ENCODE measurements at places on chromosomes 2 and 18.

GRCh38 chr2:182933629-182934028 is 67.2 kb upstream of the FRZB start:
- no peak for DNase-seq

DNA sequence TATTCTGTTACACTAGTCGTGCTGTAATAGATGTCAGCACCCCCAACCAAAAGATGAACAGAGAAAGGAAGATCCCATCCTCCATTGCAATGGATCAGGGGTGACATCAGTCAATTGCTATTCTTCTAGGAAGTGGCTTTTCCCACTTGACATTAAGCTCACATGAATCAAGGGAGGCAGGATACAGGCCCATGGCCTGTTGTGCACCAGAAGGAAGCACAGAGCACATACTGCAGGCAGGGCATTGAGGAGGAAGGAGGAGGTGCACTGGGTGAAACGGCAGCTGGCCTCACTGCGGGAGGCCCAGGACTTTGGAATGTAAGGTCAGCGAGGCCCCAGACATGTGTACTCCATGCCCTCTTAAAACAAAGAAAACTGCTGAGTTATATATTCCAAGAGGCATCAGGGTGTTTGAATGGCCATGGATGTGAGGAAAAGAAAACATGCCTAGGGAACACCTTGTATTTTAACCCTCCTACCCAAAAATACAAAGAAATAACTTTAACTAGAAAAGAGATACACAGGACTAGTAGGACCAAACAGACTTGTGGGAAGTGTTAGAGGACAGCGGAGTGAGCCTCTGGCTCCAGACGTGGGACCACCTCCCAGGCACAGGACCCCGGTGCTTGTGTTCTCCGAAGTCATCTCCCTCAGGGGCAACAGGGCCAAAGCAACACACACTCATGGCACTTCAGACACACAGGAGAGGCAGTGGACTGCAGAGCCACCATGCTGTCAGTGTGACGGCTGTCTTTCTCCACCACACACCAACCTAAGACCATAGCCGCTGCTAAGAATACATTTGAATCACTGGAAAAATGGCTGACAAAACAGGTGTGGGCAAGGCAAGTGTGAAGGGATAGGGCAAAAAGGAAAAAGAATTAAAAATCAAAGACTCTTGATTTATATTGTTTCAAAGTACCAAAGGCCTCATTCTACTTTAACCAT is 51.4 kb upstream of the RIOK3 start:
- no peak for DNase-seq

GRCh38 chr2:216346781-216347180 is 25.5 kb downstream of the MARCHF4 start:
- no peak for DNase-seq

GRCh38 chr2:26537826-26538475 is 60.0 kb upstream of the OTOF start:
- DNase-seq, result no peak

GRCh38 chr18:9950289-9951016 is 36.6 kb downstream of the VAPA start:
- DNase-seq, result no peak

GRCh38 chr2:163453920-163454319 is 281.9 kb downstream of the FIGN start:
- no peak for DNase-seq

- no peak for DNase-seq
These were observed 129.7 kb downstream of the LRP2 start for GRCh38 chr2:169232551-169233154.

DNA sequence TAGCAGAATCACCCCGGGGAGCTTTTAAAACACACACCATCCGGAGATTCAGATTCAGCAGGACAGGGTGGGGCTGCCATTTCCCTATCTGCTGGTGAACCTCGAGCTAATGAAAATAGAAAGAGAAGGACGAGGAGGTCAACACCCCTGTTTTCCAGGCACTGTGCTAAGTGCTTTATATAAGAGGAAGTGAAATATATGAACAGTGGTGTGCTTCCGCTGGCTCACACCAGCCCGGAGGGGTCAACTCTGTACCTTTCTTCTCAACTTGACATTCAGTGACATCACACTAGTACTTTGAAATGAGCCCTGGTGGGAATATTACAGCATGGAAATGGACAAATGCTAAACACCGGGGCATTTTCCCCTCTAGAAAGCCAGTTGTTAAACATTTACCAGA is 108.3 kb upstream of the LTBP1 start:
- DNase-seq, result no peak
